ENCODE measurements at places on chromosomes 6 and 20.

DNA sequence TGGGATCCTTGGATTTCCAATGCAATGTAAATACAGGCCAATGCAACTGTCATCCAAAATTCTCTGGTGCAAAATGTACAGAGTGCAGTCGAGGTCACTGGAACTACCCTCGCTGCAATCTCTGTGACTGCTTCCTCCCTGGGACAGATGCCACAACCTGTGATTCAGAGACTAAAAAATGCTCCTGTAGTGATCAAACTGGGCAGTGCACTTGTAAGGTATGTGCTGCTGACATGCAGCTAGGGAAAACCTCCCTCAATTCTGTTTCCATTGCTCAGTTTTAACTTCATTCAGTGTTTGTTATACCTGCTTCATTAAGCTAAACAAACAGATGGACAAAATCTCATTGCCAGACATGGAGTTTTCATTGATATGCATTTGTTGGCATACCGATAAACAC lies 397.1 kb downstream of the ARHGAP18 start:
- no peak for DNase-seq

DNA sequence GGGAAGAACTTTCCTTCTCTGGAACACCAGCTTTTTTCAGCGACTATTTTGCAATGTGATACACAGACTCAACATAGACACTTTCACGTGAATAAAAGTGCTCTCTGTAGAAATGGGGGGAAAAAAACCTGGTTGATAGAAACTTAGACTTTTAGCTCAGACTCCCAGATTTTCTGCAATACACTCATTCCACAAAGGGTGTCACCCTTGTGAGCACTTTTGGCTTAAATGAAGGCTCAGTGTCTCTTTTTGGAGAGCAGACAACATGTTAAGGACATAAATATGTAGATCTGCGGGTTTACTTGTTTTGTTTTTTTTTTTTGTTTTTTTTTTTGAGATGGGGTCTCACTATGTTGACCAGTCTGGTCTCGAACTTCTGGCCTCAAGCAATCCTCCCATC lies 579.6 kb downstream of the PTPRT start:
- no peak for DNase-seq

- no peak for DNase-seq
These were observed 18.7 kb upstream of the APMAP start for GRCh38 chr20:25011261-25011660.

- no peak for DNase-seq
These were observed 45.6 kb upstream of the ARFGEF2 start for GRCh38 chr20:48875914-48876240.

- DNase-seq = peak; percentile 71
These were observed 27.0 kb upstream of the TBC1D7 start for GRCh38 chr6:13355043-13355945.

DNA sequence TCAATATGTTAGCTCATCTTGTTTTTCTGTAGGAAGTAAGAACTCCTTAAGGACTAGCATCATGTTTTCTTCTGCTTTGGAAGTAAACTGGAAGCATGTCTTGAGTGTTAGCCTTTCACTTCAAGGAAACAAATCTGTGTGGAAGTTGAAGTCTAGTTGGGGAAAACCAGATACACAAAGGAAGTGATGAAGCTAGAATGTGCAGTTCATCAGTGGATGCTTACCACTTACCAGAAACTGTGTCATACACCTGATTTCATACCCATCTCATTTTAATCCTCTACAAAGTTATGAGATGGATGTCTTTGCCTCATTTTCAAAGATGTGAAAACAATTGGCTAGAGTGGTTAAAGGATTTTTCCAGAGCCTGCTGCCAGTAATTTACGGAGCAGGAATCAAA lies 75.8 kb downstream of the TMEM170B start:
- no peak for DNase-seq

GRCh38 chr20:61558726-61559125 lies 306.7 kb downstream of the CDH4 start:
- DNase-seq = no peak

- DNase-seq = peak; percentile 66
These were observed 59.3 kb upstream of the STMND1 start for GRCh38 chr6:17042422-17043147.

GRCh38 chr6:80182308-80182707 lies 75.8 kb downstream of the BCKDHB start:
- DNase-seq = peak; percentile 50

DNA sequence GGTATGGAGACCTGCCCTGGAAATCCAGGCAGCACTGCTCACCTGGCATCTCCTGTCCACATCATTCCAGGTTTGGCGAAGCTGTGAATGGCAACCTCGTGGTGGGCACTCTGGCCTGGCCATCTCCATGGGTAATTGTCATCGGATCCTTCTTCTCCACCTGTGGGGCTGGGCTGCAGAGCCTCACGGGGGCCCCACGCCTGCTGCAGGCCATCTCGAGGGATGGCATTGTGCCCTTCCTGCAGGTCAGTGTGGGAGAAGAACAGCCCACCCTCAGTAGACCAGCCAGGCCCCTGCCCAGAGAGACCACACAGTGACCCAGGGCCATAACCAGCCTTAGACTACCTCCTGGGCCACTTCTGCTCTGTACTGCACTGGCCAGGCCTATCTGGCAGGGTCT lies 15.9 kb downstream of the SLC12A5 start:
- DNase-seq = no peak

- DNase-seq = no peak
These were observed 135.1 kb upstream of the RAB32 start for GRCh38 chr6:146408583-146408982.

DNA sequence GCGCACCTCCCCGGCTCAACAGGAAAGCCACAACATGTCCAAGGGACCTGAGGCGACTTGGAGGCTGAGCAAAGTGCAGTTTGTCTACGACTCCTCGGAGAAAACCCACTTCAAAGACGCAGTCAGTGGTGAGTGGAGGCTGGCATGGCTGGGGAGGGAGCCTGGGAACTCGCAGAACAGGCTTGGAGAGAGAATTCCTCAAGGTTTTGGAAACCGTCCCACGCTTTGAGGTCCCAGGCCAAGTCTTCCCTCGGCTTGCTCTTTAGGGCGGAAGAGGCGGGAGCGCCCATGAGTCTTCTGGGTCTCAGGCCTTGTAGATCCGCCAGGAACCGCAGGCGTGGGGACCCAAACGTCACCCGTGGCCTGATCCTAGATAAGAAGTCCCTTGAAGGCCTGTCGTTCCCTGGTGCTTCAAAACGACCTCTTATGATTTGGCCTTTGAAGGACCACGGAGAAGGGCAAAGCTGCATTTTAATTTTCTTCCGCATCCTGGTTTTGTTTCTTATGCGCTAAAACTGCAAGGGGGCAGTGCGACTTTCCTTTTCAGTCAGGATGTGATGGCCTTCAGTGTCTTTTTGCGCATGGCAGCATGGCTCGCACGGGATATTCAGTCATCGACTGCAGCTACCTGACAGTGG lies 2.0 kb downstream of the LAMP5 start:
- no peak for DNase-seq

DNA sequence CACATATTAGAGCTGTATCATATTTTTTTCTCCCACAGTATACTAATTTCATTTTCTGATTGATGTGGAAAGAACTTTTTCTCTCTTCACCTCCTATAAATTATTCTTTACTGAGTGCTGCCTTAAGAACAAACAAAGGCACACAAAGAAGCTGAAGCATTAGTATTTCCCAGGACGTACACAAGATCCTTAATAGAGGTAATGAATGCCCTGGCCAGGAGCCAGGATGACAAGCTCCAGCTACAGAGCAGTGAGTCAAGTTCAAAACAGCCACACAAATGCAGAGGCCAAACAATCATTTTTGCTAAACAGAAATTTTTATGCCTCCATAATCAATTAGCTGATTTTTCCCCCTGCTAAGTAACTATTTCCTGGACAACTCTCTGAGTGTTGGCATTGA lies 639.6 kb downstream of the EPHA7 start:
- peak; percentile 64 for DNase-seq

DNA sequence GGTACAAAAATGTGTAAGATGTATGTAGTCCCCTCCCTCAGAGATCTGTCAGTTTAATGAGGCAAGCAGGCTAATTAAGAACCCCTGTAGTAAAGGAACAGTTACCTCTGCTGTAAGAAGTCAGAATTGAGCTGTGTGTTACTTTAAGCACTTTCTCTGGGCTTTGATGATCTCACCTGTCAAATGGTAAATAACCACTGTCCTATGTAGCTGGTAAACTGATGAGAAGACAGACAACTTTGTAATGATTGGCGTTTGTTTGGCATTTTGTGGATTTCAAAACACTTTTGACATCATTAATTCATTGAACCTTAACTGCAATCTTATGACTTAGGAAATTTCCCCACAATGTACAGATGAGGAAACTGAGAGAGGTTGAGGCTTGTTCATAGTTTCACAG lies 55.7 kb downstream of the RALY start:
- DNase-seq = no peak

- DNase-seq = no peak
These were observed 111.3 kb downstream of the TNFAIP3 start for GRCh38 chr6:137978252-137978896.

GRCh38 chr6:121868206-121868605 lies 432.8 kb downstream of the GJA1 start:
- no peak for DNase-seq

DNA sequence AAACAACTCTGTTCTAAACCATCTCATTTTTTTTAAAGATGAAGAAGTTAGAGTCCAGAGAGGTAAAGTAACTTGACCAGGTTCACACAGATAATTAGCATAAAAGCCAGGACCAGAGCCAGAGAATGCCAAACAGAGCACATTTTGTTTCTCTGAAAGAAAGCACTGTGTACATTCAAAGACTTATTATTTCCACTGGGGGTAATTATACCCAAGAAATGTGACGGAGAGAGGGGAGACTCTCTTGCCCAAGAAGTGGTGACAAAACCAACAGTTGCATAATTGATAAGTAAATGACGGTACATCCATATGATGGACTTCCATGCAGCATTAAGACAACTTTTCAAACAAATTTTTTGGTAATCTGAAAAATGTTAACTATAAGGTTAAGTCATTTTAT lies 111.6 kb downstream of the RTN4IP1 start:
- no peak for DNase-seq

- DNase-seq = no peak
These were observed 94.0 kb upstream of the SLC2A12 start for GRCh38 chr6:134146268-134147033.

DNA sequence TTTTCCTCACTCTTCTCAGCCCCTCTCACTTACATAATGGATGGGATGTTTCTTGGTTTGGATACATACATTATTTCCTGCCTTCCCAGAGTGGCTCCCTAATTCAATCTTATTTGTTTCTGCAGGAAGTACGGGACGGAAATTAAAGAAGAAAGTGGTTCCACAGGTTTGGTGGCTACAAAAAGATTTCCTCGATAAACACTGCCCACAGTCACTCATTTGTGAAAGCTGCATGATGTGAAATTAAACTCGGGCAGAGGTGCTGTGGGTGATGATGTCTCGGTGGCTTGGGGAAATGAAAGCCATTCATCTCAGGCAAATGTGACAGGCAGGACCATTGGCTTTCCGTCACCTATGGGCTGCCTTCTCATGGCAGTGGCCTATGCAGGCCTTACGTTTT lies 119.5 kb upstream of the KCNG1 start:
- no peak for DNase-seq

DNA sequence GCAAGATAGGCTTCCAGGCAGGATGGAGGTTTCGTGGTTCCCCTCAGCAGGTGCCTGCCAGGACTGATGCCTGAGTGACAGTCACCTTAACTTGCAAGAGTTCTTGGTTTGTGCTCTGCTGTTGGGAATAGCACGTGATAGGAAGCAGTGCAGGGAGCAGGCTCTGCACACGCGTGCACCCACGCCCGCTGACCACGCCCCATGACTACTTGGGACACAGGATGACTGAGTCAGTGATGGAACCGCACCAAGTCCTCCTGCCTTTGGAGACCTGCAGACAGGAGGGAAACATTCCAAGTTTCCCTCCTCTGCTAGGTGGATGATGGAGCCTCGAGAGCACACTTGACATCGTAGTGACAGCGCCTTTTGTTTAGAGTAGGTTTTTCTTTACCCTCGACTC lies 164.2 kb downstream of the DTNBP1 start:
- peak; percentile 32 for DNase-seq

- DNase-seq = no peak
These were observed 16.4 kb downstream of the MRPS18A start for GRCh38 chr6:43671011-43671800.

- DNase-seq = peak; percentile 63
These were observed 27.9 kb downstream of the SDCBP2 start for GRCh38 chr20:1301031-1301529.

DNA sequence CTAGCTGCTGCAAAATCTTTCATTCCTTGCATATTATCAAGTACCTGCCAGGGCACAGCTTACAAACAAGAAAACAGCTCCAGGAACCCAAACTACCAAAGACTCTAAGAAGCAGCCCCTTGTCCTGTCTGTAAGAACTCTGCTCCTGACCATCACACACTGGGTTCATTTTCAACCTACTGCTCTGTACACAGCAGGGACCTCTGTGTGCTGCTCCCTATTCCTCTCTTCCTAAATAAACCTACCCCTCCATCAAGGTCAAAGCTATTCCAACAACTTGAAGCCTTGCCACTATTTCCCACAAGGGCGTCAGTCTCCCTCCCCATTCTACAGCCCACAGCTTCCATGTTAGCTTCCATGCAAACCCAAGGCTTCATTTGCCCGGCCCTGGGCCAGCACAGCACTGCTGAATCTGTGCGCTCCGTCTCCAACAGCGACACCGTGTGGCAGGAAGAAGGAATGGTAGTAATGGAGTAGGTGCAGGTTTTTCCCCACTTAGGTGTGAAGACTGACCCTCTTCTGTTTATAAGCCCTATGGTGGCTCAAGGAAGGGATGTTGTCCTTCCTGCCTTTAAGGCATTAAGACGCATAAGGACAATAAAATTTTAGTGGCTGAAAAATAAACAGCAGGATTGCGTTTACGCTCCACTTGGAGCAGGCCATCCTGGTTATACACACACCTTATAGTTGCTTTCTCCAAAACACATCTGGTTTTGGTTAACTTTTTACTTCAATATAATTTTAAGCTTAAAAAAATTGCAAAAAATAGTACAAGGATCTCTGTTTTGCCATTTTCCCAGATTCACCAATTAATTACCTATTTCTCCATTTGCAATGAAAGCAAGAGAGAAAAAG lies 115.2 kb upstream of the NXT1 start:
- peak; percentile 87 for DNase-seq

GRCh38 chr6:136739501-136739900 lies 52.8 kb downstream of the MAP3K5 start:
- DNase-seq = peak; percentile 13

Data from dermis blood vessel endothelial cell (primary cell).